ENCODE measurements at places on chromosomes 7 and 10. TPM values are rescaled to one million over a fixed set of nuclear protein-coding genes. Genes with fewer than 3 reads are reported as not detected.

DNA sequence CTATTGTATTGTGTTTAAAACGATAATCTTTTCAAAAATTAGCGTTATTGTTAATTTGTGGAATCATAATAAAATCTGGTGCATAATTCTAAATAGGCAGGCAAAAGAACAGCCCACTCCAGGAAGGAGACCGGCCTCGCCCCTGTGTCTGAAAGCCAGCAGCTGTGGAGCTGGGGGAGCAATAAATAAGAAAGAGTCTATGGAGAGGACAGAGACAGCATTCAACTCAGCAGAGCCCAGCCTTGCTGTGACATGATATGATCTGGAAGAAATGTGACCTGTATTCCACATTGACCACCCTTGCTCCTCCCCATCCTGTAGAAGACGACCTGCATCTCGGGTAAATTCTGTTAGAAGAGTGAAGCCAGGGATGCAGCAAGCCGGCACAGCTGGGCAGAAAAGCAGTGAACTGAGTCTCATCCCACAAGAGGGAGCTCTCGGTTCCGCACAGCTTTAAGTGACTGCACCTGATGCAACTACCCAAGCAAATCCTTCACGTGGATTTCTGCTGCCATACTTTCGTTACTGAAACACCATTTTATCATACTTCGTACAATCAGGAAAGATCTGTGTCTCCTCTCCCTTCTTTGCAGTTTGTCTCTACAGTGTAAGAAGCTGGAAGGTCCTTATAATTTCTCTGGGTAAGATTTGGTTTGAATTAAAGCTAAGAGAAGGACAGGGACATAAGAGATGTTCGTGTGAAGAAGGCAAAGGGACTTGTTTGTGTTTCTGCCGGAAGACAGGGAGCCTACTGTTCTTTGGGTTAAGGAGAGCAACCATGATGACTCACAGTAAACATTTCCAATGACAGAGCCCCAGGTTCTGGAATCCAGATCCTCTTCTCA lies 427.1 kb downstream of the GPAM start:
- DNase-seq, result peak; percentile 25

- DNase-seq, result no peak
These were observed 269.9 kb upstream of the PITRM1 start for GRCh38 chr10:3442451-3442990.

- no peak for DNase-seq
These were observed 60.0 kb downstream of the MLLT10 start for GRCh38 chr10:21593986-21594385.

GRCh38 chr10:92688573-92688926 lies 1.2 kb upstream of the HHEX start:
- no peak for DNase-seq

DNA sequence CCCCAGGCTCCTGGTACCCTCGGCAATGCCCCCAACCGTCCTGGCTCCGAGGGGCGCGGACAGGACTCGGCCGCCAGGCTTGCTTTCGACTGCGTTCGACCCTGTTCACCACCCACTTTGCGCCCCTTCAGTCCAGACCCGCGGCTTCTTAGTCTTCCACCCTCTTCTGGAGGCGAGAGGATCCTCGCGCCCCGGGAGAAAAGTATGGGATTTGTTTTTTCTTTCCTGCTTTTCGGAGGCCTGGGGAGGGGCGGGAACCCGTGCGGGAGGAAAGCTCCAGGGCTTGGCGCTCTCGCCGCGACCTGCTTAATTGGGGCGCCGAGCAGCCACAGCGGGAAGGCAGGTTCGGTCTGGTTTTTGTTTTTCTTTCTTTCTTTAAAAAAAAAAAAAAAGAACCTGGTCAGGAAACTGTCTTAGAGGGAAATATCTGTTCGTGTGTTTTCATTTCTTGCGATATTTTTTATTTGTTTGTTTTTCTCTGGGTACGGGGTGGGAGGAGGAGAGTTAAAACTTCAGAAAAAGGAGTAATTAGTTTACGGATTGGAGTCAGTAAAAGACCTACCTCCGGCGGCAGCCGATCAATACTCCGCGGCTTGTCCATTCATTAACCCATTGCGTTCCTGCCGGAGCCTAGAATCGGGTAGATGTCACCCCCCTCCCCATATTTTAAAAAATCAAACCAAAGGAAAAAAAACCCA lies 1.6 kb downstream of the EMX2 start:
- no peak for DNase-seq

DNA sequence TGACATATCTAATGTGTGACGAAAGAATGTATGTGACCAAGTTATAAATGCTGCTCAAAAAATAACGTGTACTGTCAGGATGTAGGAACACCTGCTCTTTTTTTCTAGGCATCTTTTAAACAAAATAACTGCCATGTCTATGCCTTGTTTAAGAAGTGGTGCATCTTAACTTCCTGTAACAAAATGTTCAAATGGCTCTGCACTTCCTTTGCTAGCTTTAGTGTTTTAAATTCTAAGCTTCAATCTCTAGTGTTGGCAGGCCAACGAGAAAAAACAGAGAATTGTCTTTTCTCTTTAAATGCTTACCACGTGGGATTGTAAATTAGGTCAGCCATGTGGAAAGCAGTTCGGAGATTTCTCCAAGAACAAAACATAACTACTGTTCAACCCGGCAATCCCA lies 14.6 kb upstream of the PDSS1 start:
- DNase-seq, result no peak

DNA sequence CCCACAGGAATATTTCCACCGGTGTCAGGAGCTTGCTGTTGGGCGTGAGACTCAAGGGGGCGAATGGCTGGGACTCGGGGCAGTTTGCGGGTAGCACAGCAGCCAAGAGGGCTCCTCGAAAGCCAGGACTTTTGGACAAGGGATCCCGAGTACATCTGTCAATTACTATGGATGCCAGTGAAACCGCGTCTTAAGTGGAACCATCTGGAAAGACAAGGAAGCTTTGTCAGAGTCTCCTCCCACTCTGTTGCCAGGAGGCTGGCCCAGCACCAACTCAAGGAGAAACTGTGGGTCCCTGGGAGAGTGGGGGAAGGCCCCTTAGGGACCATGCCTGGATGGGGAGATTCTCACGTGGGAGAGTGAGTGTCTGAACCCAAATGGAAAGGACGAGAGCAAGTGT lies 57.1 kb downstream of the C10orf143 start:
- DNase-seq, result no peak

DNA sequence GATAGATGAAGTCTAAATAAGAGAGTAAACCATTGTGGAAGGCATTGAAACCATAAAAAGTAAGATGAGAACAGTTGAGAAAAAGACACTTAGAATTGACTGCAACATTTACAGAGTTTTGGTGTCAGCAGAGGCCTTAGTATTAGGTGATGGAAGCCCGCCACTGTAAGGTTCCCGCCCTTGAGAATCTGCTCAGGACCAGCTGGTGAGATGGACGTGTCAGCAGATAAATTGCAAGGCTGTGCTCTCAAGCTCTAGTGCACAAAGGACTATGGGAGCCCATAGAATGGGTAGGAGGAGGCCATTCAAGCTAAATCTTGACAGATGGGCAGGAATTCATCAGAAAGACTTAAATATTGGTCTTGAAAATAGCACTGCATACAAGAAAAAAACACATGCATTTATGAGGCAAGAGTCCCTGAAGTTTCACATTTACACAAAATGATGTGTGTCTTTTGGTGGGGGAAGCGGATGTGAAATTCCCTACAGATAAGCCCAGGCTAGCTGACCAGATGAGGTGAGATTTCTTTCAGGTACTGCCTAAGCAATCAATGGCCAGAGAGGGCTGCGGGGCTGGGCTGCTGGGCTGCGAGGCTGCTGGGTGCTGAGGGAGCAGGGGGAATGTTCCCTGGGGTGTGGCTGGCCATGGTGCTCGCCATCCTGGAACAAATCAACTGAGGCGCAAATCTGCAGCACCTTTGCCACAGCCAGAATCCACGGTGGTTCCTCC lies 42.5 kb downstream of the SYPL1 start:
- DNase-seq, result no peak

DNA sequence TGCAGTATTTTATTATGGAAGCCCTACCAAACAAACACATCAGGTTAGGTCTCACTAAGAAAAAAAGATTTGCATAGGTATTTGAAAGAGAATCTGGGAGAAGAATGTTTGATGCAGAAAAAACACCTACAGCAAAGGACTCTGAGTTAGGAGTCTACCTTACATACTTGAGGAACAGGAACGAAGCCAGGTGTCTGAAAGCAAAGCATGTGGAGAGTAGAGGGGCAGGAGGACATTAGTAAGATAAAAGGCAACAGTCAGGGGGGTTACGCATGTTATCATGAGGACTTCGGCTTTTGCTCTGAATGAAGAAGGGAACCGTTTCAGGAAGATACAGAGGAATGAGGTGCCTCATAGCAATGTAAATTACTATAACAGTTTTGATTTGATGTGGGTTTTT lies 87.9 kb upstream of the PTER start:
- no peak for DNase-seq

DNA sequence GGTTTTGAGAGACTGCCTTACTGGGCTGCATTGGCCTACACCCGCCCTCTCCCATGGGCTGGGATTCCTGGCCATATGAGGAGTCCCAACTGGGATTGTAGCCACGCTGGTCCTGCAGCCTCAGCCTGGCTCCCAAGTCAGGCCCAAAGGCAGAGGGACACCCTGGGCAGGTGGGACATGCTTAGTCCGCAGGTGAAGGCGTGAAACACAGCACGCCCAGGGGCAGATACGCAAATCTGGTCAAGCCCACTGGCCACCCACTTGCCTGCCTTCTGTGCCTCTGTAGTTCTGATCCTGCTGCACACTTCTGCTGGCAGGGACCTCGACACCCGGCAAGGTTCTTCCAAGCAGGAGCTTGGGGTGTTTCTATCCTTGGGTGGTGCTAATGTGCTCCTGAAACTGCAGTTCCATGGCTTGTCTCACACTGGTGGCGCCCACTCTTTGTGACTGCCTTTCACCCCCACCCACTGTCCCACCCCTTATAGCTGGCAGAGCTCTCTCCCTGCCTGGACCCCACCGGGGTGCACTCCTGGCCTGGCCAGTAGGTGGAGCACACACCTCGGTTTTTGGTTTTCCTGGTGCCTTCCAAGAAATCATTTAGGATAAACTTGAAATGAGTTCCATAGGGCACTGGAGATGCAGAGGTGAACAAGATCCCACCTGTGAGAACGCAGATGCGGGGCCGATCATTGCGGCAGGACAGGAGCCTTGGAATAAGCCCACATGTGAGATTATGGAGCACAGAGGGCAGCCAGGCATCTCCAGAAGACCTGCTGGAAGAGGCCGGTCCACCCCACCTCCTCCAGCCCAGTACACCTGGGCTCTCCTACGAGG lies 47.9 kb downstream of the MKI67 start:
- DNase-seq, result no peak

MBL2 gene
- not detected for polyA plus RNA-seq

FAM20C gene
- polyA plus RNA-seq, result 41.7 TPM

GAD2 gene
- polyA plus RNA-seq, result not detected

ADAM12 gene
- 18.6 TPM for polyA plus RNA-seq

SPDYE6 gene
- 11.5 TPM for polyA plus RNA-seq

Measured in hindlimb muscle (tissue), 1 donor.